ENCODE measurements at places on chromosomes 7 and 10. TPM values are rescaled to one million over a fixed set of nuclear protein-coding genes. Genes with fewer than 3 reads are reported as not detected.

SYT15B gene
- polyA plus RNA-seq, result not detected

TMEM120A gene
- polyA plus RNA-seq, result 207 TPM

AASS gene
- 5.7 TPM for polyA plus RNA-seq

LBX1 gene
- 0.04 TPM for polyA plus RNA-seq

GIMAP7 gene
- polyA plus RNA-seq, result 17.0 TPM

CELF2 gene
- 11.6 TPM for polyA plus RNA-seq

ZNF488 gene
- 2.7 TPM for polyA plus RNA-seq

CYP3A7 gene
- 1.3 TPM for polyA plus RNA-seq

OR6V1 gene
- polyA plus RNA-seq, result not detected

DOCK1 gene
- polyA plus RNA-seq, result 16.8 TPM

PAX4 gene
- polyA plus RNA-seq, result not detected

GPR26 gene
- polyA plus RNA-seq, result not detected

FGL2 gene
- 38.0 TPM for polyA plus RNA-seq

NRG3 gene
- 0.25 TPM for polyA plus RNA-seq

ZNF804B gene
- not detected for polyA plus RNA-seq

OPN1SW gene
- not detected for polyA plus RNA-seq

GIGYF1 gene
- polyA plus RNA-seq, result 15.7 TPM

SLC16A12 gene
- 0.89 TPM for polyA plus RNA-seq

CDHR1 gene
- polyA plus RNA-seq, result 0.06 TPM

PTTG1IP2 gene
- polyA plus RNA-seq, result not detected

LEP gene
- not detected for polyA plus RNA-seq

FANK1 gene
- polyA plus RNA-seq, result 4.0 TPM

EN2 gene
- not detected for polyA plus RNA-seq

MAT1A gene
- polyA plus RNA-seq, result 0.18 TPM

SEMA3E gene
- under 0.01 TPM for polyA plus RNA-seq

NANOS1 gene
- 0.50 TPM for polyA plus RNA-seq

HOXA5 gene
- polyA plus RNA-seq, result 7.7 TPM

KIAA1549 gene
- polyA plus RNA-seq, result 0.27 TPM

FFAR4 gene
- polyA plus RNA-seq, result 1.3 TPM

TUBB8 gene
- polyA plus RNA-seq, result not detected

MYO1G gene
- polyA plus RNA-seq, result 1.7 TPM

CALHM1 gene
- not detected for polyA plus RNA-seq

SEMA3A gene
- 11.4 TPM for polyA plus RNA-seq

MUC12 gene
- polyA plus RNA-seq, result 2.6 TPM

LRRC4 gene
- 0.91 TPM for polyA plus RNA-seq

UCMA gene
- polyA plus RNA-seq, result not detected

ADAM8 gene
- polyA plus RNA-seq, result 0.67 TPM

EFCAB10 gene
- not detected for polyA plus RNA-seq

LMBR1 gene
- polyA plus RNA-seq, result 16.3 TPM

ADRB1 gene
- 0.54 TPM for polyA plus RNA-seq

GRID1 gene
- polyA plus RNA-seq, result 0.40 TPM

GTPBP4 gene
- 32.3 TPM for polyA plus RNA-seq

SPDYE9 gene
- not detected for polyA plus RNA-seq

GOLGA7B gene
- 1.9 TPM for polyA plus RNA-seq

RARRES2 gene
- 9.6 TPM for polyA plus RNA-seq

ITIH2 gene
- polyA plus RNA-seq, result not detected

PON3 gene
- polyA plus RNA-seq, result 2.4 TPM

GSTO1 gene
- 246 TPM for polyA plus RNA-seq

Measured in small intestine (tissue), 16 donors.